Hindlimb muscle (tissue), 1 donor: ENCODE measurements at places on chromosomes 7 and 10.

DNA sequence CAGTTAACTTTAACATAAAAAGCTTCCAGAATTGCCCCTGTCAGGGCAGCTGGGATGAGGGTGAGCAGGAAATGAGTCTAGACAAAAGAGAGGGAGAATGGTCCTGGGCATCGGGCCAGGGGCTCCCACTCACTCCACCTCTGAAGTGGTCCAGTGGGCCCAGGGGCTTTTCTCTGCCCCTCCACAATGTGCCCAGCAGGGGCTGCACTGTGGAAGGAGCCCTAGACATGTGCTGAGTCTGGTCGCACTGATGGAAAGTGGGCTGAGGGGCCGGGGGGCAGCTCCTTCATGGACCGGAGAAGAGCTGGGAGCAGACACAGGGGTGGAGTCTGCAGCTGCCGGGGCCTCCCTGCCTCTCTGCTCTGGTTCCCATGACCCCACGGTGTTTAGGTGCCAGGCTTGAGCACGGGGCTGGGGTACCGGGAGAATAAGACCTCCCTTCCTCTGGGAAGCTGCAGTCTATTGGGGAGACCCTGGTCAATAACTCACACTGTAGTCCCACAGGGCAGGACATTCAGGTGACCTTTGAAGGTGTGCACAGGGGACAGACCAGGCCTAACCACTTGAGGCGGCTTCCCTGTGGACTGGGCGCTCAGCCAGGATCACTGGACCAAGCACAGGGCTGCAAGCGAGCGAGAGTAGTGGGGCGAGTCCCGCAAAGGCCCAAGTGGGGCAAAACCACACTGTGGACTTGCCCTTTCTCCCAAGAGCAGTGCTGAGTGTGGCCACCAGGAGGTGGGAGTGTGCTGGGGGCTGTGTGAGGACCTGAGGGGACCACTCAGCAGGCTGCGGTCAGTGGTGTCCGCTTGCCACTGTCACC, 6.1 kb downstream of the ADCY1 start:
- DNase-seq = no peak

DNA sequence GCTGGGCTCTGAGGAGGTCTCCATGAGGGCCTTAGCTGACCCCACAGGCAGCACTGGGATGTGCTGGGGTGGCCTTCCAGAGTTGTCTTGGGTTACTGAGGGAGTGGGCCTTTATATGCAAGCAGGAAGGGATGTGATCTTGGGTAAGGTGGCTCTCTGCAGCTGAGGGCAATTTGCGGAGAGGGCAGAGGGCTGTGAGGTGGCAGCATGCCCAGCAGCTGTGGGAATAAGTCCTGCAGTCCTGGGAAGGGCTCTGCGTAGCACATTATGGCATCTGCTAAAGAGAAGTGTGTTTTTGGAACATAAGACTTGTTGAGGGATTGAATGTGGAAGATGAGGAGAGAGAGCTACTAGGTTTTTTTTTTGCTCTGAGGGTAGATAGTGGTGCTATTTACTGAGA, 99.6 kb upstream of the KMT2E start:
- peak; percentile 31 for DNase-seq

GRCh38 chr10:55369670-55370420, 568.8 kb upstream of the PCDH15 start:
- DNase-seq = no peak

DNA sequence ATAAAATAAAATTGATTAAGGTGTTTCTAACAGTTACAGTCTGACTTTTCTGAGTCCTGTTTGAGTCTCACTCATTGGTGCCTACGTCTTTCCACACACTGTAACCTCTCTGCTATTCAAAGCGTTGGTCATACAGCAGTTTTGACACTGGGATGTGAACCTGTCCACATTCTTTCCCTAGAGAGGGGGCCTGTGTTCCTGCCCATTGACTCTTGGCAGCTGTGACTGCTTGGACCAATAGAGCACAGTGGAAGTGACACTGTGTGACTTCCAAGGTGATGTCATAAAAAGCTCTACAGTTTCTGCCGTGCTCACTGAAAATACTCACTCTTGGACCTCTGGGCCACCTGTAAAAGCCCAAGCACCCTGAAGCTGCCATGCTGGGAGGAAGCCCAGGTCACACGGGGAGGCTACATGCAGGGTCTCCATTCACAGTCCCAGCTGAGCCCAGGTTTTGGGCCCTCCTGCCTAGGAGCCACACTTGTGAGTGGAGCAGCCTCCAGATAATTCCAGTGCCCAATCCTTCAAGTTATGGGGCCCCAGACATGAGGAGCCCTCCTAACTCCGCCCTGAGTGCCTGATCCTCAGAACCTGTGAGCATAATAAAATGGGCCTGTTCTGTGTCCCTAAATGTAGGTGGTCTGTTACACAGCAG, 704 bp upstream of the ANTXRL start:
- no peak for DNase-seq

- no peak for DNase-seq
Observed at GRCh38 chr7:40782836-40783235, 648.0 kb downstream of the SUGCT start.

DNA sequence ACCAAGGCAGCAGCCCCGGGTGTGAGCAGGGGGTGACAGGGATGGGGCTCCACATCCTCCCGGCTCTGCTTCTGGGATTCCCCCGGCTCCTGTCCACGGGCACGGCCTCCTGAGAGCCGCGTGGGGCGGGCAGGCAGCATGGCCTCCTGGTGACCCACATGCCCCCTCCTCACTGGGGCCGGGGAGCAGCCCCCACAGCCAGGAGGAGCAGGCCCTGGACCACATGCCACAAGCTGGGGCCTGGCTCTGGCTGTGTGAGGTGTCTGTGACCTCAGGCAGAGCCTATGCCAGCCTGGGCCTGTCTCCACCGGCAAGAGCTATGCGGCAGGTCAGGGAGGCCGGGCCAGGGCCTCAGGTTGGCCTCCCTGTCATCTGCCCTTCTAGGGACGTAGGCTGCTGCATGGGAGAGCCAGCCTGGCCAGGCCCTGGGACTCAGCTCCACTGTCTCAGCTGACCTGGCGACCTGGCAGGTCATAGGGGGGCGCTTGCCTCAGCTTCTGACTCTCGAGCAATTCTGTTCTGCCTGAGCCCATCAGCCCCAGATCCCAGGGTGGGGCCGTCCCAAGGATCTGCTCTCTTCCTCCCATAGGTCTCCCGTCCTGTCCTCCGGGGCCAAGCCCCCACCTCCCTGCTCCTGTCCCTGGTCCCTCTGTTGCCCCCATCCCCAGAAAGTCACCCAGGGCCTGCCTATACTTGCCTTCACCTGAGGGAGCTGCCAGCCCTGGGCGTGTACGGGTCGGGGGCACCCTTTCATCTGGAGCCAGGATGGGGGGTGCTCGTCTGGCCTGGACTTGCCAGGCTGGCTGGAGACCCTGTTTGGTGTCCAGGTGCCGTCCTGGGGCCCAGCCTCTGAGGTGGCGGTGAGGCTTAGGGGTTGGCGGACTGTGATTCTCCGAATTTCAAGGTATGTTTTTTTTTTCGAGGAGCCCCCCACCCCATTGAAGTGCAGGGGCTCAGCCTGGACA, 3.9 kb upstream of the TMEM184A start:
- no peak for DNase-seq

- no peak for DNase-seq
Observed at GRCh38 chr10:79105150-79105739, 36.5 kb downstream of the ZMIZ1 start.

DNA sequence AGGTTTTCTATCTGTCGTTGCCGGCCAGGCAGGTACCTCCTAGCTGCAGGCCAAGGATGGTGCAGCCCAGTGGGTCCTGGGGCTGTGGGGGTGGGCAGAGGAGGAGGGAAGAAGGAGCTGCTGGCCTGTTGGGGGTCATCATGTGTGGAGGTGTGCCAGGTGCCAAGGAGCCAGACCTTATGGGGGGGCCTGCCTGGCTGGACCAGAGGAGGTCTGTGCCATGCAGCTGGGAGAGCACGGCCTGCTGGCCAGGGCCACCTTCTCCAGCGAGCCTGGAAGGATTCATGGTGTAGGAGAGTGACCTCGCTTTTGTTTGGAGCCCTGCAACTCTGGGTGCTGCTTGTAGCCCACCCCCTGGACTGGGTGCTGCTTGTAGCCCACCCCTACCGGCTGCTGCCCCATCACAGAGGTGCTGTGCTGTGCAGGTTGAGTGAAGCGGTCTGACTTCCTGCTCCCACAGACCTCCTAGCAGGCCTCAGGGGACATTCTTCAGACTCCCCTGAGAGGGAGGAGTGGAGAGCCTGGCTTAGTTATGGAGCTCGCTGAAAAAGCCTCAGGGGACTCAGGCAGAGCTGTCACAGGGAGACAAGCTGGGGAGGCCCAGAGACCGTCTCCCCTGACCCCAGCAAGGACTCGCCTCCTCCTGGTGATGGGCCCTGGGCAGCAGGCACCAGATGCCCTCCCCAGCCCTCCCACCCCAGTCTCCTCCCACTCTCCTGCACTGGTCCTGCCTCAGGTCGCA, 67.7 kb upstream of the AQP1 start:
- DNase-seq = no peak

GRCh38 chr10:5497289-5497688, 2.1 kb downstream of the CALML5 start:
- no peak for DNase-seq

DNA sequence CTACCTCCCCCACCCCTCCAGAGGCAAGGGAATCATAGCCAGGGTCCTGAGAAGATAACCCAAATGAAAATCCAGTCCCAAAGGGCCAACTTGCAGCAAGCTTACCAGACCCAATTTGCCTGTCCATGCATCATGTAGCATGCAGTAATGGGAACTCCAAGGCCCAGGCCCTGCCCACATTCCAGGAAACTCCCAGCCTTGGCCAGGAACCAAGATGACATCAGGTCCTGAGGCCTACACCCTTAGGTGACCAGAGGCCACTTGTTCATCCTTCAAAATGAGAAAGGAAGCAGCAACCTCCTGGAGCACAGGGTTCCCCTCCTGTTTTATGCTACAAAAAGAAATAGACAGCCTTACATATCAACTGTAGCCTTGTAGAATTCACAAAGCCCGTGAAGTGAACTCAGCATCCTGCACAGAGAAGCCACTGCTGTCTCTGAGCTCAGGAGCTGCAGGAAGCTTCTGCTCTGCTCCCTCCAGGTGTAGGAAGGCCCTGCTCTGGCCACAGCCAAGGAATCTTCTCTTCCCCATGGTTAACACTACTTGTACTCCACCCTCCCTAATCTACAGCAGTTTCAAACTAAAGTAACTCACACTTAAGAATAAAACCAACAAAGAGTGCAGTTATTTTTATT, 30.3 kb upstream of the GRB10 start:
- DNase-seq = peak; percentile 60

DNA sequence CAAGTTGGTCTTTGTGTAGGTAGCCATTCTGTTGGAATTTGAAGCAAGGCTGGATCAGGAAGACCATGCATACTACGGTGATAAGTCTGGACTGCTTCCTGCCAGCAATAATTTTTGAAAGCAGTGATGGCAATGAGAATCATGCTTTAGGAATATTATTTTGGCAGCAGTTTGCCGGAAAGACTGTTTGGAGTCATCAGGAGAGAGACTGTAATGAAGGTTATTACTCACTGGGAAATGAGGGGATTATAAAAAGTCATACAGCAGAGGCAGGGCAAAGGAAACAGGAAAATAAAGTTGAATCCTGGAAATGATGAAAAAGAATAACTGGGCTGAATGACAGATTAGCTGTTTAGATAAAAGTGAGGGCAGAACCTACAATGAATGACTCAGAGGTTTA, 1136.8 kb upstream of the AUTS2 start:
- DNase-seq = no peak

DNA sequence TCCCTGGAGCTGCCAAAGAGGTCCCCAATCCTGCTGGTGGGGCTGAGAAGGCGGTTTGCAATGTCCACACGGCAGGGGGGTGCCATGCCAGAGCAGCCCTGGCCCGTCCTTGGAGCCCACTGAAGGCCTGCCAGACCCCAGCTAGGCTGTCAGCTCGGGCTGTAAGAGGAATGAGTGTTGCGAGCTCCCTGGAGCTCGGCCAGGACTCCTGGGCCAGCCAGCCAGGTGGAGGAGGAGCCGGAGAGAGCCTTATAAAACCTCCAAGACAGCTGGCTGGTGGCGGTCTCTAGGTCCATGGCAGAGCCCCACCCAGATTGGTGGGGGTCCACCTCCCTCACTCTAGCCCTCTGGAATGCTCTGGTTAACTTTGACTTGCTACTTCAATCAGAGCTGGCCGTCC, 55.1 kb upstream of the CALN1 start:
- no peak for DNase-seq
